ENCODE measurements at places on chromosomes 3 and 15.

GRCh38 chr3:116483135-116483534 is 37.8 kb upstream of the LSAMP start:
- no peak for DNase-seq

DNA sequence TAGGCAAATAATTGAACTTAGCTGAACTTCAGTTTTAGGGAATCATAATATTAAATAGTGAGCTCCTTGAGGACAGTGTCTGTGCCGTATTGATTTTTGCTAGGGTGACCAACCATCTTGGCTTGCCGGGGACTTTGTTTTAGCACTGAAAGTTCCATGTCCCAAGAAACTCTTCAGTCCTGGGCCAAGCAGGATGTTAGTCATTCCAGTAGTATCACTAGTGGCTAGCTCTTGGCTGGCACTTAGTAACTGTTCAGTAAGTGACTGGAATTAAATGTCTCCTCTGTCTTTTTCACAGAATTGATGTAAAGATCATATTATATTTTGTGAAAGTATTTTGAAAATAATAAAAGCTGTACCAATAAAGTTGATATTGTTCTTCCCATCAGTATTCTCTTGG is 42.3 kb downstream of the RSRC1 start:
- no peak for DNase-seq

DNA sequence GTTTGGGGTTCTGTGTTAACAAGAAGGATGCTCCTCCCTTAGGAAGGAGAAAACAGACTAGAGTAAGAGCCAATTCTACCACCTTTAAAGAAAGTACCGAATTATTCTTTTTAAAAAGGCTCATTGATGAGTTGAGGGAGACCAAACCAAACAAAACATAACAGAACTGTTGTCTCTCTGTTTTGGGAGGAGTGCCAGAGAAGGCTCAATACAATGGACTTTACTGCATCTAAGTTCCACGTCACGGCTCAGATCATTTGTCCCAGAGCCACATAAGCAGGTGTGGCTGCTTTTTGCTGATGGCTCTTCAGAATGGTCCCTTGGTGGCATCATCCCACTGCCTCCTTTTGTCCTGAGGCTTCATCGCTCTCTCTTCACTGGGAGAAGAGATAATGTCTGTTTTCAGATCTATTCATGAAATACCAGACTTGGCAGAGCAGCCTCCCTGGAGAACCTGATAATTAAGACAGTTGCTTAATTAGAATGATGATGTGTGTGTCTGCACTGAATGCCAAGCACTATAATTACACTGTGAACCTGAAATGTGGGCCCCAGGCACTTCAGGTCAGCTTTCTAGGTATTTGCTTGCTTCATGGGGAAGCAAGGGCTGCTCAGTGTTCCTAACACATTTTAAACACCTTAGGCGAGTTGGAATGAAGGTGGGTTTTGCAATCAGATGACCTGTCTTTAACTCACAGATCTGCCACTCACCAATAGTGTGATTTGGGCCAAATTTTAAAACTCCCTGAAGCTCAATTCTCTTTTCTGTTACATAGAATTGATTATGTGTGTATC is 335.2 kb upstream of the MCTP2 start:
- DNase-seq, result no peak

- no peak for DNase-seq
These were observed 57.6 kb downstream of the HEG1 start for GRCh38 chr3:124998247-124998630.

GRCh38 chr15:77251662-77252061 is 168.2 kb downstream of the PEAK1 start:
- DNase-seq, result no peak
